Right lung (tissue), 10 donors: ENCODE measurements at places on chromosomes 6 and 20.

DNA sequence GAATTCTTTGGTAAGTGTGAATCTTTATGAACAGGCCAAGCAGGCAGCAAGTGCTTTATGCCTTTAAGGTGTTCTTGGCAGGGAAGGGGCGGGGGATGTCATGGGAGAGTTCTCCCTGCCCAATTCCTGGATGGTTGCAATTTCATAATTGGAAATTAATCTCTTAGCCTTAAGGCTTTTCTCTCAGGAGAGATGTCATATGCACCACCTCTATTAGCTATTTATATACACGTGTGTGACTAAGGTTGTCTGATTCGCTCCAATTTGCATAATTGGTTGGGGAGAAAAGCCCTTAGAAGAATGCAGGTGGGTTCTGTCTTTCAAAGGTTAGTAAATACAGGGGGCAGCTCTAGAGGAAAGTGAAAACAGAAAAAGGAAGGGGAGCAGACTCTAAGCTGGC lies 5.2 kb upstream of the ENPP5 start:
- DNase-seq = no peak

DNA sequence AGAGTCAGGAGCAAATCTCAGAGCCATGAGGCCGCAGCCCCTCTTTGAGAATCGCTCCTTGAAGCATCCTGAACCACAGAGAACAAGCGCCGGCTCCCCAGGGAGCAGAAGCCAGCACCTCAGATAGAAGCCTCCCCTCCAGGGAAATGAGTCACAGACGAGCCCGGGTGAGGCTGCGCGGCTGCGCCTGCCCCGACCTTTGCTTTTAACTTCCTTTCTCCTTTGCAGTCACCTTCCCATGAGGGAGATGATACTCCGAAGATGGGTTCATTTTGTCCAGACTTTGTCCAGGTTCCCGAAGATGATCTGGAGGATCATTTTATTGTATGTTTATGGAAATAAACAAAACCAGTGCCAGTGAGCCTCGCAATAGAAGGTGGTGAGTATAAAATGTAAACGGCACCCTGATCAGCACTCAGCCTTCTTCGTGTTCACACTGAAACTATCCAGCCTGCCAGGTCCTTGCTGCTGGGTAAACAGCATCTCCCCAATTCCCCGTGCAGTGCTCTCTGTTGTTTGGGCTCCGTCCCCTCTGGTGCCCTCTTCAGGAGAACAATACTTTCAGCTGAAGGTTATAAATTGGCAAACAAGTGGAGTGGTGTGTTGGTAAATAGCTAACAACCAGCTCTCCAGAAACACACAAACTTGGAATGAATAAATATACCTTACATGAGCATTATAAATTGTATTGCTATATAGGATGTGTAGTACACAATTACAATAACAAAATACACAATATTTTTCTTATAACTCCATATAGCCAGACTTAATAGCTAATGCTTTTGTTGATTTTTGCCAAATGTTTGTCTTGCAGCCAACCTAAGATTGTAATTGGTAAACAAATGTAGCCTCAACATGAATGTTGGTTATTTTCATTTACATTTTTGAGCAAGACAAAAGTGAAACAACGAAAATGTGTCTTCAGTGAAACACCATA lies 41.4 kb upstream of the TMEM181 start:
- DNase-seq = no peak

- no peak for DNase-seq
Measured at GRCh38 chr20:47262365-47263013, 94.0 kb downstream of the ZMYND8 start.

DNA sequence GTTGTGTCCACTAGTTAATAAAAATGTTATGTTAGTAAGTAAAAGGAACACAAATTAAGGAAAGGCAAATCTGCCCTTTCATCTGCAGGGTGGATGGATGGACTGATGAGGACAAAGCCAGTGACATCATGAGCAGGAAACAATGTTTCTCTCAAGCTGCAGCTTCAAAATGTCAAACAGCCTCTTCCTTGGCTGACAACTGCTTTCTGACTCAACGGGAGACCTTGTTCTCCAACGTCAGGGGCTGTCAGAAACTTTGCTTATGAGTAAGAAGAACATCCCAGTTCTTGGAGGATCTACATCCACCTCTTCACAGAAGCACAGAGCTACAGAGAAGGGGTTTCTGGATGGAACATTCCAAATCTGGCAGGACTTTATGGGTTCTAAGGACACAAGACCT lies 6.0 kb downstream of the CST2 start:
- DNase-seq = no peak

DNA sequence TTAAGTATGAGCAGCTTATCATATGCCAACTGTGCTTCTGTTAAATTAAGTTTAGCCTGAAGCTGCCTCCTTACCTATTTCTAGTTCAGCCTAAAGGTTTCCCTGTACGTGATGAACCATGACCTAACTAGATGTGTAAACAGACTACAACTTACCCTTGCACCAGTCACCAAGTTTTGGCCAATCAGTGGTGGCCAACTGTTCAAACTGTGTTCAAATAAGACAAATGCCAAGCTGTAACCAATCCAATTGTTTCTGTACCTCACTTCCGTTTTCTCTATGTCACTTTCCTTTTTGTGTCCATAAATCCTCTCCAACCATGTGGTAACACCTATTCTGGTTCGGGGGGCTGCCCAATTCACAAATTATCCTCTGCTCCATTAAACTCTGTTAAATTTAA lies 6.0 kb upstream of the SLC2A10 start:
- DNase-seq = no peak

GRCh38 chr6:4459996-4460395 lies 316.2 kb upstream of the CDYL start:
- DNase-seq = no peak

- DNase-seq = no peak
Measured at GRCh38 chr20:42963796-42964195, 225.9 kb downstream of the PTPRT start.

DNA sequence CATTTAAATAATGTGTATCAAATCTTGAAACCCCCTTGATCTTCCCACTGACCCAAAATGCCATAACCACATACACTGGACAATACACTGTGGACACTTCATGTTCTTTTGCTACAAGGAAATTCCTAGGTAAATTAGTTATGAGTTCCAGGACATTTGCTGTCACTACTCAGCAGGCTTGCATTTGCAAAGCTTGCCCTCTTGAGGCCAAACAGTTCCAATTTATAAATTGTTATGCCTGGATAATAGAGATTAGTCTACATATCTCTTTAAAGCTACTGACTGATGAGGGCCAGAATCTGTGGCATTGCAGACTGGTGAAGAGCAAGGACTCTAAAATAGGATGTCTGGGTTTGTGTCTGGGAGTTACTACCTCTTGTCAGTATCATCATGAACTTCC lies 17.4 kb upstream of the RAB32 start:
- DNase-seq = no peak

DNA sequence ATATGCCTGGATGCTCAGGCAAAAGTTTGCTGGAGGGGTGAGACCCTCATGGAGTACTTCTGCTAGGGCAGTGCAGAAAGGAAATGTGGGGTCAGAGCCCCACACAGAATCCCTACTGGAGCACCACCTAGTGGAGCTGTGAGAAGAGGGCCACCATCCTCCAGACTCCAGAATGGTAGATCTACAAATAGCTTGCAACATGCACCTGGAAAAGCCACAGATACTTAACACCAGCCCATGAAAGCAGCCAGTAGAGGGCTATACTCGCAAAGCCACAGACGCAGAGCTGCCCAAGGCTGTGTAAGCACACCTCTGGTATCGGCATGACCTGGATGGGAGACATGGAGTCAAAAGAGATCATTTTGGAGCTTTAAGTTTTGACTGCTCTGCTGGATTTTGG lies 60.7 kb upstream of the GJE1 start:
- no peak for DNase-seq

GRCh38 chr6:31202259-31203166 lies 32.0 kb upstream of the POU5F1 start:
- no peak for DNase-seq

DNA sequence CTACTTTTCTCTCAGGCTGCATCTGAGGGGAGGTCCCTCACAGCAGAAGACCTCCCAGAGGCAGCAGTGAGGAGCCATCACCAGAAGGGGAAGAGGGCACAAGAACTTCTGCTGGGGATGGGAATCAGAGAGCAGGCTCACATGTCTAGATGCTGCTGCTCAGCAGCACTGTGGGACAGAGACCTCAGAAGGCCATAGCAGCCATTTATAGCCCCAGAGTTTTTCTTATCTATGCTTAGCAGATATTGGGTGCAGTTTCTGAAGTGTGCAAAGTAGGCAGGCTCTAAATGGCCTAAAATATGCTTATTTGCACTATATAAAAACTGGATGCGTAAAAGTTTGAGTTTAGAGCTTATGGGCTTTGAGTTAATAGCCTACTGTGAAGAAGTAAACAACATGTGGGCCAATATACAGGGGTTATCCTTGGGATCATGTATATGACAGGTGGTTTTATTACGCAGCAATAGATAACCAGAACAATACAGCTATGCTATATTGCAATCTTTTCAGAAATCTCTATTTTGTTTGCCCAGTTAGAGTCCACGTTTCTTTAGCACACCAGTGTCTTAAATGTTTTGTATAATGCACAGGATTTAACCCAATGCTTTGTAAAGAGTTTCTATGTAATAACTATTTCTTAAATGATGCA lies 60.2 kb upstream of the TMEM244 start:
- no peak for DNase-seq

DNA sequence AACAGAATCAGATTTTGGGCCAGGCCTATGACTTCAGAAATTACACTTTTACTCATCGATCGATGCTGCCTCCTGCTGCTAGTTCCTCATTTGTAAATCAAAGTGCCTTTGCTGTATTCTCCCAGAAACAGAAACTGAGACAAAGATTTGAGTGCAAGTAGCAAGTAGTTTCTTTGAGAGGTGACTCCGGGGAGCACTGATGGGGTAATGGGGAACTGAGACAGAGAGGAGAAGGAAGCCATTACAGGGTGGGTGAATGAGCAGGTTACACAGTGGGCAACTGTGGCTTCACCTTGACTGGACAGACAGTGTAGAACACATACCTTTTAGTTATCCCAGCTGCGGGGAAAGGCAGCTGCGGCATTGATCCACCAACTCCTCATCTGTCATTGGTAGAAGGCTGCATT lies 9.7 kb upstream of the CD40 start:
- no peak for DNase-seq

DNA sequence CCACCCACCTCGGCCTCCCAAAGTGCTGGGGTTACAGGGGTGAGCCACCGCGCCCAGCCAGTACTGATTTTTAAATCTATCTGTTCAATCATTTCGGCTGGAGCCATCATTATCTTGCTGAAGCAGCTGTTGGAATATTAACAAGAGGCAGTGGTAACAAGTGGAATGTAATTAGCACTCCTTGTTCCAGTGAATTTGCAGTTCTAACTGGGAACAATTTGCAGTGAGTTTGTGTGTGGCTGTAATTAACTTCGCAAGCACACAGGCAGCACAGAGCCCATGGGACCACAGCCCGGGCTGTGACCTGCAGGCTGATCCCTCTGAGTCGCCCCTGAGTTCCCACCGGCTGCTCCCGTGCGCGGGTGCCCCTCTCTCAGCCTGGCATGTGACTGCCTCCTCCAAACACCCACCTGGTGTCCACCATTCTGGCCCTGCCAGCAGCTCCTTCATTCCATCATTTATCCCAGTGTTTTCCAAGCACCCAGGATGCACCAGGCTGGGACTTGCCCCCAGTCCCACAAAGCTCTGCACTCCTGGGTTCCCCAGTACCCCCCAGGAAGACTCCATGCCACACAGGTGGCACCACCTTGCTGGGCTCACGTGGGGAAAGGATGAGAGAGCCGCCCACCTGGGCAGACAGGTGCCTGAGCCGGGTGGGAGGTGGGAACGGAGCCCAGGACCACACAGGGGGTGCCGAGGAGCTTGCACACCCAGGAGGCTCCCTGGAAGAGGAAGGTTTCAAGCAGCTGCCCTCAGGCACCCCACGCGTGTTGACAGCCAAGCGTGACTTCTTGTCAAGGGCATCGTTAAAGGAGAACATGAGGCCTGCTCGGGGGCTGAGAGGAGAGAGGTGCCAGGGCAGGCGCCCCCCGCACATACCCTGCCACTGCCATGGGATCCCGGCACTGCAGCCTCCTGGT lies 75.2 kb downstream of the YTHDF1 start:
- no peak for DNase-seq

- DNase-seq = peak; percentile 88
Measured at GRCh38 chr20:46568570-46569129, 18.2 kb upstream of the OCSTAMP start.

DNA sequence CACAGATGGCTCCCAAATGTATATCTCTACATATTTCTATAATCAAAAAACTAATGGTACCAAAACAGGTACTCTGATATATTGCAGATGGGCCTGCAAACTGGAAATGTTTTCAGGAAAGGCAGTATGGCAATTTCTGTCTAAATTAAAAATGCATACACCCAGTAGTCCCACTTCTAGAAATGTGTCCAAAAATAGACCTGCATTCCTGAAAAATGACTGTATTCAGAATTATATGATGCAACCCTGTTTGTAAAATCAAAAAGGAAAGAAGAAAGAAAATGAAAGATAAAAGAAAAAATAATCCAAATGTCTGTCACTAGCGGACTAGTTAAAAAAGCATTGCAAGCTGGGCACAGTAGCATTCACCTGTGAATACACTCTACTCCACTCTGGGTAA lies 12.9 kb upstream of the MICB start:
- no peak for DNase-seq

GRCh38 chr6:73388800-73389512 lies 5.7 kb upstream of the DDX43 start:
- DNase-seq = peak; percentile 56

- DNase-seq = no peak
Measured at GRCh38 chr6:29524444-29525310, 34.9 kb downstream of the UBD start.

- DNase-seq = no peak
Measured at GRCh38 chr20:47710665-47711045, 74.6 kb downstream of the SULF2 start.

GRCh38 chr6:34046617-34047016 lies 99.3 kb downstream of the GRM4 start:
- DNase-seq = no peak
